ENCODE measurements at places on chromosomes 7 and 10.

DNA sequence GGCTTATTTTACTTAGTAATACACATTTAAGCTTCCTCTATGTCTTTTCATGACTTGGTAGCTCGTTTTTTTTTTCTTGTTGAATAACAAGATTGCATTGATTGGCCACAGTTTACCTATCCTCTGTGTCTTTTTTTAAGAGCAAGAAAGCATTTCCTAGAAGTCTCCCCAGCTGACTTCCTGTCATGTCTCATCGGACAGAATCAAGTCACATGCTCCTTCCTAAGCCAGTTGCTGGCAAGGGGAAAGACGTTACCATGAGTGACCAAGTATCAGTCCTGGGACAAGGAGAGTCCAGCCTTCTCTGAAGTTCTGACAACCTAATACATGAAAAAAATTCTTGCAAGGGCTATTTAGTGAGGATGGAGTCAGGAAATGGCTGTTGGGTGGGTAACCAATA, 24.9 kb upstream of the SFRP5 start:
- no peak for DNase-seq

DNA sequence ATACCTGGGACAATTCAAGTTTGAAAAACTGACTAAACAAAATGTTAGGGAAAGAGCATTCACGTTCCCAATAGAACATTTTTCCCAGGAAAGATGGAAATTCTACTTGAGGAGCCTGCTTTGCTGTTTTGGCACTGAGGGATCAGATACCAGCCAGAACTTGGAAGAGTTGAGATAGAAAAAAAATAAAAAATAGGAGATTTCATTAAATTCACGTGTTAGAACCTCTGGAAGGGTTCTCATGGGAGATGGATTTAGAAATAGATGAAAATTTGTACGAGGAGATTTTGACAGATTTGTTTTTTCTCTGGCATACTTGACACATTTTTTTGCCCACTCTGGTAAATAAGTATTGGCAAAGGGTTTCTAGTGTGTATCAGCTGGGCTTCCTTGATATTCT, 63.7 kb downstream of the CELF2 start:
- no peak for DNase-seq

GRCh38 chr10:130372222-130372621, 236.0 kb downstream of the GLRX3 start:
- DNase-seq = no peak

GRCh38 chr7:92732316-92733036, 103.9 kb downstream of the CDK6 start:
- no peak for DNase-seq

Data from HEK293T (cell line).